Left lung (tissue), 14 donors: ENCODE measurements at places on chromosomes 12 and 14. TPM values are rescaled to one million over a fixed set of nuclear protein-coding genes. Genes with fewer than 3 reads are reported as not detected.
A peak's percentile ranks its signal among the peaks of the same experiment; 100 is the strongest.

DNA sequence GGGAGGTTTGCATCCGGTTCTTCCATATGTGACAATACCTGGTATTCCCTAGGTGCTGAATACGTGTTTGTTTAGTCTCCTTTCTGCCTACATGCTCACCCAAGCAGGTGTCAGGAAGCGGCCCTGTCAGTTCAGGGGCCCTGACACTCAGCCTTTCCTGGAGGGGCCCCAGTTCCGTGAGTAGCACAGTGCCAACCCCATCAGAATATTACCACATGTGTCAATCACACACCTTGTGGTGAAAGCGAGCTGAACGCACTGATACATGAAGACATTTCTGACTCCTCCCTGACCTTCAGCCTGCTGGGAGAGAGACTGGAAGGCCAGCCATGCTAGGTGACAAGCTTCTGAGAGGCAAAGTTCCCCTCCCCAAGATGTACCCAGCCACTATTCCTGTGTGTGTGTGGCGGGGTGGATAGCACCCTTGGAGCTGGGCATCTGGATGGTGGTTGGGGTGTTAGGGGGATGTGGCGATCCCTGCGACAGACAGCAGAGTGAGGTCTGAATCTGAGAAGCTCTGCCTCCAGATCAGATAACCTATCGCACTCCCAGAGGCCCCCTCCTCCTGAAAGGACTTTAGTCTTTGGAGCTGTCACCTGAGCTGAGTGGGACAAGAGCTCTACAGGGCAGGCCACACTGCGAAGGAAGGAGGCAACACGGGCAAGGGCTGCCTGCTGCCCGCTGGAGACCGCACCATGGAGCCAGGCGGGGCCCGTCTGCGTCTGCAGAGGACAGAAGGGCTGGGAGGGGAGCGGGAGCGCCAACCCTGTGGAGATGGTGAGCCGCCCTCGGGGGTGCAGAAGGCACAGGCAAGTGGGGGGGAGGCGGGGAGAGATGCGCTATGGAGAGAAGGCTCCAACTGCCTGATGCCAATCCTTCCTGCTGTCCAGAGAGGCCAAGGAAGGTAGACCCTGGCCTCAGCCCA, at the start of gene SOAT2:
Gene SOAT2, plus strand, starts transcription at position 604 of the 925 bp plus-strand sequence. Its CDS starts 92 bp downstream, at position 696.
- H3K36me3 ChIP-seq, result no peaks in the 10 kb centered on the region
- H3K4me1 ChIP-seq, result peaks cover 37% of the 10 kb centered on the region
- no peak within 1 kb of the TSS for H3K4me3 ChIP-seq
- DNase-seq, result no peak
- no peaks in the 10 kb centered on the region for H3K27me3 ChIP-seq

Gene IGFBP6
- 25.4 TPM for total RNA-seq

Gene CEBPE
- 1.0 TPM for total RNA-seq

DNA sequence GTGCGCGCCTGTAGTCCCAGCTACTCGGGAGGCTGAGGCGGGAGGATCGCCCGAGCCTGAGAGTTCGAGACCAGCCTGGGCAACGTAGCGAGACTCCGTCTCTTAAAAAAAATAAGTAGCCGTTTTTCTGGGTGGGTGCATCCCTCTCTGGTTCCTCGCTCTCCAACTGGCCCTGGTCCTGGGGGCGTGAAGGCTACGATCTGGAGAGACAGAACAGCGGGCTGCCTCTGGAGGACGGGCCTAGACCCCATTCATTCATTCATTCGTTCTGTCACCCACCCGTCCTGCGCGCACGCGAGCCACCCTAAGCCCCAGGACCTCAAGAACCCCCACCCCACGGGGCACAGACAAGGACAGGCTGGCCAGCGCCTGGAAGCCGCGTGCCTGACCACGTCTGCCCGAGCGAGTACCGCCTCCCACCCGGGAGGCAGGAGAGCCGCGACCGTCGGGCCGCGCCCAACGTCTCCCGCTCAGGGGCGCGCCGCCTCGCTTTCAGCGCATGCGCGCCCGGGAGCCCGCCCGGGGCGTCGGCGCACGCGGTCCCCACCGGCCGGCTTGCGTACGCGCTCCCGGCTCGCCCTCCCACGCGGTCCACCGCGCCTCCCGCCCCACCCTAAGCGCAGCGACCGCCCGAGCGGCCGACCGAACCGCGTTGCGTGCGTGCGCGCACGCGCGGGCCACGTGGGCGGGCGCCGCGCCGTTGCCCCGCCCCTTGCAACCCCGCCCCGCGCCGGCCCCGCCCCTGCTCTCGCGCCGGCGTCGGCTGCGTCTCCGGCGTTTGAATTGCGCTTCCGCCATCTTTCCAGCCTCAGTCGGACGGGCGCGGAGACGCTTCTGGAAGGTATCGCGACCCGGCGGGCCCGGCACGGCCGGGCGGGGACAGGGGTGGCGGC, at the start of gene RAN:
Gene RAN, plus strand, starts transcription at position 781 of the 893 bp plus-strand sequence. CDS start 528 bp downstream, outside the sequence.
- peaks cover 36% of the 10 kb centered on the region for H3K36me3 ChIP-seq
- H3K27me3 ChIP-seq, result no peaks in the 10 kb centered on the region
- DNase-seq, result peak; percentile 96
- peak within 1 kb of the TSS; percentile 70 for H3K4me3 ChIP-seq

Gene KRT78
- total RNA-seq, result not detected

DNA sequence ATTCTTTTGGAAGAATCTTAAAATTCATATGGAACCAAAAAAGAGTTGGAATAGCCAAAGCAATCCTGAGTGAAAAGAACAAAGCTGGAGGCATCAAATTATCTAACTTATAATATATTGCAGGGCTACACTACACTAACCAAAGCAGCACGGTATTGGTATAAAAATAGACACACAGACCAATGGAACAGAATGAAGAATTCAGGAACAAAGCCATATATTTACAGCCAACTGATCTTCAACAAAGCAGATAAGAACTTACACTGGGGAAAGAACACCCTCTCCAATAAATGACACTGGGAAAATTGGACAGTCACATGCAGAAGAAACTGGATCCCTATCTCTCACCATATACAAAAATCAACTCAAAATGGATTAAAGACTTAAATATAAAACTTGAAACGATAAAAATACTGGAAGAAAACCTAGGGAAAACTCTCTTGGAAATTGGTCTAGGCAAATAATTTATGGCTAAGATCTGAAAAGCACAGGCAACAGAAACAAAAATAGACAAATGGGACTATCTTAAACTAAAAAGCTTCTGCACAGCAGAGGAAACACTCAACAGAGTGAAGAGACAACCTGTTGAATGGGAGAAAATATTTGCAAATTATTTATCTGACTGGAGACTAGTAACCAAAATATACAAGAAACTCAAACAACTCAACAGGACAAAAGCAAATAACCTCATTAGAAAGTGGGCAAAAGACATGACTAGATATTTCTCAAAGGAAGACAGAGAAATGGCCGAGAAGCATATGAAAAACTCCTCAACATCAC, 286.3 kb downstream of the ITPR2 start:
- H3K27ac ChIP-seq, result no peak overlapping the region
- peaks cover 17% of the 10 kb centered on the region for H3K36me3 ChIP-seq
- no peak for DNase-seq

DNA sequence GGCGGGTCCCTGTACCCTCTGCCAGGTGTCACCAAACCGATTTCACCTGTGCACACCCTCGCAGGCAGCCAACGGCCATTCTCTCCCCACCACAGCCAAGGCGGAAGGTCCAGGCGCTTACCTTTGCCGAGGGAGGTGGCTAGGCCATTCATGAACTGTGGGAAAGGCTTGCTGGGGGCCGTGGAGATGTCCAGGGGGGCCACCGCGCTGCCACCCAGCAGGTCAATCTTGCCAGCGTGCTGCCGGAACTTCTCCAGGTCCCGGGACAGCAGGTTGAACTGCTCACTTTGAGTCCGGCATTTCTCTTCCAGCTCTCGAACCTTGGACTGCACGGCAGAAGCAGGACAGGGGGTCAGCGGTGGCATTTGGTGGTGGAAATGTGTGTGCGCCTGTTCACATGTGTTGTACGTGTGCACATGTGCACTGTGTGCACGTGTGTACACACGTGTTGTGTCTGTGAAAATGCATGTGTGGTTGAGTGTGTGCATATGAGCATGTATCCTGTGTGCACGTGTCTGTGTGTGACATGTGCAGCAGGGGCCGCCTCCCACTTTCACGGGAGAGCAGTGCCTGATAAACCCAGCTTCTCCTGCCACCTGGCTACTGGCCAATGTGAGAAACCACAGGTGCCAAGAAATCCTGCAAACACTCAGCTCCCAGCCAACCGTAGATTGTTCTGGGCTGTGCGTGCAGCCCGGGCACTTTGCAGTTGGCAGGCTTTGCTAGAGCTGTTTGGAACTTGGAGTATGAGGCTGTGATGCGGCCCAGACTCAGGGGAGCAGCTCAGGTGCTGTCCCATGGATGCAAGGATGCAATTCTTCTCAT, 118.9 kb downstream of the PIWIL1 start:
- no peaks in the 10 kb centered on the region for H3K36me3 ChIP-seq
- H3K4me1 ChIP-seq, result no peaks in the 10 kb centered on the region
- peaks cover 12% of the 10 kb centered on the region for H3K27me3 ChIP-seq
- DNase-seq, result peak; percentile 48

DNA sequence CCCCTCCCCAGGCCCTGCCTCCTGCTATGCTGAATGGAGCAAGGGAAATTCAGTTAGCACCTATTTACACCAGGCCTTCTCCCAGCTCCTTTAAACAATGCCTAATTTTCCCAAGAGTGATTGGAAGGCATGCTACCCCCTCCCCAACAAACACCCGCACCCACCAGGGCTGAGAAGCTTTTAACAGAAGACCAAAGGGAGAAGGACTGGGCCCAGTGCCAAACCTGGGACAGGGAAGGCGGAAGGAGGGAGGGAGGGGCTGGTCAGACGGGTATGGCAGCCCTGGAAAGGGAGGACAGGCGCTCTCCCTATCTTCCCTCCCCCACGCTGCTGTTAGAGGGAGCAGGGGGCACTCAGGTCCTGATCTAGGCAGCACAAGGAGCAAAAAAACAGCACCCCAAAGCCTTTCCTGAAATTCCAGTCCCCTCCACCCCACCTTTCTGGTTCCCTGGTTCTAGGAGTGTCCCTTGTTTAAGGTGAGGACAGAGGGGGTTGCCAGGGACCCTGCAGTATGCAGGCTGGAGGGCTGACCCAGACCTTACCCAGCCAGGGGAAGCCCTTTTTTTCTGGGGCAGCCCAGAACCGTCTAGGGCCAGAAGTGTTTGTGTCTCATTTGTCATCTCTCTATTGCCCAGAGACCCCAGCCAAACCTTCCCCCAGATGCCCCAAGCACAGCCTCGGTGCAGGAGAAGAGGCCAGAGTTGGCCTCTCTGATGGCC, 2.4 kb upstream of the KRT8 start:
- H3K36me3 ChIP-seq, result no peaks in the 10 kb centered on the region
- no peak overlapping the region for H3K4me3 ChIP-seq
- H3K4me1 ChIP-seq, result peaks cover 10% of the 10 kb centered on the region
- H3K27me3 ChIP-seq, result no peaks in the 10 kb centered on the region
- H3K27ac ChIP-seq, result peak overlapping the region; percentile 87
- peak; percentile 83 for DNase-seq

- H3K27me3 ChIP-seq, result no peaks in the 10 kb centered on the region
- no peaks in the 10 kb centered on the region for H3K4me1 ChIP-seq
- H3K4me3 ChIP-seq, result no peak overlapping the region
- H3K36me3 ChIP-seq, result no peaks in the 10 kb centered on the region
- DNase-seq, result no peak
Observed at GRCh38 chr14:74459289-74459946, 33.4 kb upstream of the SYNDIG1L start.

Gene SLC39A2
- total RNA-seq, result not detected

Gene RGS6
- total RNA-seq, result 0.12 TPM

DNA sequence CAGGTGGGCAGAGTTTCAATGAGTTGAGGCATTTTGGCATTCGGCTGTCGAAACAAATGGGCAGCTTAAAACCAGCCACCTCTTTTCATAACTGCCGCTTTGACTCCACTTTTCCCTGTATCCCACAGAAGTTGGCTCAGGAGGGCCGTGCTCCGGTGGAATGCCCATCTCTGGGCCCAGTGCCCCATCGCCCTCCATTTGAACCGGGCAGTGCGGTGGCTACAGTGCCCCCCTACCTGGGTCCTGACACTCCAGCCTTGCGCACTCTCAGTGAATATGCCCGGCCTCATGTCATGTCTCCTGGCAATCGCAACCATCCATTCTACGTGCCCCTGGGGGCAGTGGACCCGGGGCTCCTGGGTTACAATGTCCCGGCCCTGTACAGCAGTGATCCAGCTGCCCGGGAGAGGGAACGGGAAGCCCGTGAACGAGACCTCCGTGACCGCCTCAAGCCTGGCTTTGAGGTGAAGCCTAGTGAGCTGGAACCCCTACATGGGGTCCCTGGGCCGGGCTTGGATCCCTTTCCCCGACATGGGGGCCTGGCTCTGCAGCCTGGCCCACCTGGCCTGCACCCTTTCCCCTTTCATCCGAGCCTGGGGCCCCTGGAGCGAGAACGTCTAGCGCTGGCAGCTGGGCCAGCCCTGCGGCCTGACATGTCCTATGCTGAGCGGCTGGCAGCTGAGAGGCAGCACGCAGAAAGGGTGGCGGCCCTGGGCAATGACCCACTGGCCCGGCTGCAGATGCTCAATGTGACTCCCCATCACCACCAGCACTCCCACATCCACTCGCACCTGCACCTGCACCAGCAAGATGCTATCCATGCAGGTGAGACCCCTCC, 5.0 kb upstream of the RNU7-1 start:
- no peaks in the 10 kb centered on the region for H3K27me3 ChIP-seq
- peak overlapping the region; percentile 93 for H3K27ac ChIP-seq
- peaks cover 68% of the 10 kb centered on the region for H3K36me3 ChIP-seq

DNA sequence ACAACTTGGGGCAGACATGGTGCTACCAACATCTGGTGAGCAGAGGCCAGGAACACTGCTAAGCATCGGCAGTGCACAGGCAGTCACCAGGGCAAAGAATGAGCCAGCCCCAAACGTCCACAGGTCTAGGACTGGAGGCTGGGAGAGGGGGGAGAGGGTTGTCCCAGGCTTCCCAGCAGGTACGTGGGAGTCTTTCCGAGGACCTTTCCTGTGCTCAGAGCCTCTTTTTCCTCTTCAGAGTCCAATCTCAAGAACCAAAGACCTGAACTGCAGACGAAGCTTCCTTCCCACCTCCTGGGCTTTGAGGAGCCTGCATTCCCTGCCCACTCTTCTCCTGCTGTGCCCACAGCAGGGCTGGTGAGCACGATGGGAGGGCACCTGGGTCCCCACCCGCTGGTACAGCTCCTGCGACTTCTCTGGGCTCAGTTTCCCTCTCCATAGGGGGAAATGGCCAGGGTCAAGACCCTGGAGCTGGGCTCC, 48.7 kb downstream of the DLK1 start:
- H3K27me3 ChIP-seq, result no peaks in the 10 kb centered on the region
- no peaks in the 10 kb centered on the region for H3K4me1 ChIP-seq
- H3K27ac ChIP-seq, result no peak overlapping the region
- no peaks in the 10 kb centered on the region for H3K36me3 ChIP-seq
- DNase-seq, result no peak
- no peak overlapping the region for H3K4me3 ChIP-seq

GRCh38 chr14:61973981-61974380, 211.8 kb downstream of the SNAPC1 start:
- no peaks in the 10 kb centered on the region for H3K27me3 ChIP-seq
- no peak overlapping the region for H3K27ac ChIP-seq
- no peak for DNase-seq
- H3K4me3 ChIP-seq, result no peak overlapping the region

Gene OTX2
- total RNA-seq, result not detected

Gene DNAJC22
- total RNA-seq, result 2.7 TPM

- no peaks in the 10 kb centered on the region for H3K36me3 ChIP-seq
- no peak overlapping the region for H3K4me3 ChIP-seq
- no peak for DNase-seq
- H3K4me1 ChIP-seq, result no peaks in the 10 kb centered on the region
Observed at GRCh38 chr12:27336282-27336653, 3.6 kb downstream of the BMAL2 start.
